ENCODE measurements at places on chromosomes 4 and X.

- DNase-seq: no peak
Measured at GRCh38 chr4:118723369-118723768, 38.2 kb downstream of the METTL14 start.

GRCh38 chrX:27309406-27309805 is 153.7 kb downstream of the PPP4R3C start:
- no peak for DNase-seq

DNA sequence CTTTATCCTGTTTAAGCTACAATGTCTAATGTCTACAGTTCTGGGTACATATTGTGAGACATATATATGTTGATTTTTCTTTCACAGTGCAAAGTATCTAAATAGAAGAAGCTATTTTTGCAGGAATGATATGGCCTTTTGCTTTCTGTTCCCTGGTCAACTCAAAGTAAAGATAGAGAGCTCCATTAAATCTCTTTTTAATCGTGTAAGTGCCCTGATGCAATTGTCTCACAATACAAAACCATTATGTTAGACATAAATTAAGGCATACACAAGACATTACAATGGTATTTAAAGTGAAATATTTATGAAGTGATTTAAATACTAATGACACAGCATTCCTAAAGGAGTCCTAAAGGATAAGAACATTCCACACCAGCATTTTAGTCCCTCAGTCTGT is 1559.7 kb upstream of the AGA start:
- DNase-seq: no peak

GRCh38 chr4:6420036-6420435 is 52.4 kb downstream of the PPP2R2C start:
- DNase-seq: no peak

GRCh38 chrX:140091125-140091886 is 126.0 kb upstream of the CXorf66 start:
- no peak for DNase-seq
